Cerebellar nuclear complex (tissue), 1 donor: ENCODE measurements at places on chromosomes 2 and 18.

DNA sequence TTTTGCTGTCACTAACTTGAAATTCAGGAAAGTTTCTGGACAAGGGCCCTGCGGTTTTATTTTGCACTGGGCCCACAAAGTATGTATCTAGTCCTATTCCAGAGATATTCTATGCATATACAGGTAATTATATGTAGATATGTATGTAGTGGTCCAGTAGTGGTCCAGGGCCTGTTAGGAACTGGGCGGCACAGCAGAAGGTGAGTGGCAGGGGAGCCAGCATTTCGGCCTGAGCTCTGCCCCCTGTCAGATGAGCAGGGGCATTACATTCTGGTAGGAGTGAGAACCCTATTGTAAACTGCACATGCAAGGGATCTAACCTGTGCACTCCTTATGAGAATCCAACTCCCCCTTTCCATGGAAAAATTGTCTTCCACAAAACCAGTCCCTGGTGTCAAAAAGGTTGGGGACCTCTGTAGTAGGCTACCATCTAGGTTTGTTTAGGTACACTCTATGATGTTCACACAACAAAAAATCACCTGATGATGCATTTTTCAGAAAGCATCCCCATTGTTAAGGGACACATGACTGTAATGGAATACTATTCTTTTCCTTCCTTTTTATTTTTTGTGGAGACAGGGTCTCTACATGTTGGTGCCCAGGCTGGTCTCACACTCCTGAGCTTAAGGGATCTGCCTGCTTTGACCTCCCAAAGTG, 2.8 kb upstream of the PPP4R3B start:
- DNase-seq = no peak

DNA sequence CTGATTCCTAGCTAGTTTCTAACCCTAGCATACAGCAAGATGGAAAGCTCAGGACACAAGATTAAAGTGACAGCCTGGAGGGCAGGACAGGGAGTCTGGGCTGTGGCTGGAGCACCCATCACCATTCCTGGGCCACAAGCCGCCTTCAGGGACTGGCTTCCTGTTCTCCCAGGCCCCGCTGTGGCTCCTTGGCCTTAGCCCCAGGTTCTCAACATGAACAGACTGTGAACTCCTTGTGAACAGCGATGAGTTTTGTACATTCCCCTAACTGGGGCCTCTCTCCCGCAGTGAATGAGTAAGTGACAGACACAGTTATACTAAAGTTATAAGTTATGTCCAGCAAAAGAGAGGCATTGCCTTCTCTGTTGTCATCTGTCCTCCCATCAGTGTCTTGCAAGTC, 35.9 kb upstream of the SLC14A1 start:
- DNase-seq = no peak

- no peak for DNase-seq
Measured at GRCh38 chr2:170486730-170487129, 228.4 kb upstream of the SP5 start.

DNA sequence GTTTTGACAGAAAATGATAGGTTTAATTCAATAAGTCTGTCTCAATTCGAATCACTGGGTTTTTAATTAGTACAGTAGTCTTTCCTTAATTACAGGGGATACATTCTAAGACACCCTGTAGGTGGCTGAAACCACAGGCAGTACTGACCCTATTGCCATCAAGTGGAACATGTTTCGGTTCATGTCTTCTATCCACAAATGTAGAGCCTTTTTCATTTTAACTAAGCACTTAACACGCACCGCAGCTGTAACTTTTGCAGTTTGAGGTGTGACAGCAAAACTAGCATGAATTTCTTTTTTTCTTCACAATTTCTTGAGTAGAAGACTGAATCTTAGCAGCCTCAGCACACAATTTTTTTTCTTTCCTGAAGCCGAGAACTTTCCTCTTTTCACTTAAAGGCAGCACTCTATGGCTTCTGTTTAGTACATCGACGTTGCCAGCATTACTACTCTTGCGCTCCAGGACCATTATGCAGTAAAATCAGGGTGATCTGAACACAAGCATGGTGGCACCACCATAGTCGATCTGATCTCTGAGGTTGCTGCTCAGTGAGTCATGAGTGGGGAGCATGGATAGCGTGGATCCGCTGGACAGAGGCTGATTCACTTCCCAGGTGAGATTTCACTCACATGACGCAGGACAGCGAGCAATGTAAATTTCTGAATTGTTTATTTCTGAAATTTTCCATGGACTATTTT, 805.1 kb downstream of the RNF144A start:
- no peak for DNase-seq

DNA sequence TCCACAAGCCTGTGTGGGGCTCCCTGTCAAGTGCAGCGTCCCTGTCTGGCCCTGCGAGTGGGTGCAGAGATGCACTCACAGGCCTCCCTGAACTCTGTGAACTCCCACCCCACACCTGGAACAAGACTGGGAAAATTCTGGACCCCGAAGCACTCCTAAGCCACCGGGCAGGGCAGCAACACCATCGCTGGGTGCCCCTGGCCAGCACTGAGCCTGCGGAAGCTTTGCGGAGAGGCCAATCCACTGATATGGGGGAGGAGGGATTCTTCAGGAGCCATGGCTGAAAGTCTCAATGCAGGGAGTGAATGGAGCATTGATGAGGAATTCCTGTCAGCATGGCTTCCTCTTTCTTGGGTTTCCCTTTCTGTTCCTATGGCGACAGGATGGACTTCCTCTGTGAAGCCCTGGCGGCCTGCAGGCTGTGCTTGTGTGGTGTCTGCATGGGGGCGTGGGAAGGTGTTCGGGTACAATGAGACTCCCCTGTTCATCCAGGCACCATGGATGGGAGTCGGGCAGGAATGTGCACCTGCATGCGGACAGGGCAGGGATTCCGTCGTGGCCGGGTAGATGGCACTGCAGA, 15.1 kb downstream of the TRIB2 start:
- no peak for DNase-seq

- no peak for DNase-seq
Measured at GRCh38 chr18:3912705-3913104, 462.7 kb downstream of the TGIF1 start.

- no peak for DNase-seq
Measured at GRCh38 chr2:43469094-43469493, 126.7 kb downstream of the THADA start.

- DNase-seq = no peak
Measured at GRCh38 chr18:34965108-34965507, 76.1 kb upstream of the MAPRE2 start.
